ENCODE measurements at places on chromosomes 1 and 21. TPM values are rescaled to one million over a fixed set of nuclear protein-coding genes. Genes with fewer than 3 reads are reported as not detected.

- no peak for DNase-seq
Measured at GRCh38 chr1:226977643-226978431, 37.7 kb downstream of the COQ8A start.

DNA sequence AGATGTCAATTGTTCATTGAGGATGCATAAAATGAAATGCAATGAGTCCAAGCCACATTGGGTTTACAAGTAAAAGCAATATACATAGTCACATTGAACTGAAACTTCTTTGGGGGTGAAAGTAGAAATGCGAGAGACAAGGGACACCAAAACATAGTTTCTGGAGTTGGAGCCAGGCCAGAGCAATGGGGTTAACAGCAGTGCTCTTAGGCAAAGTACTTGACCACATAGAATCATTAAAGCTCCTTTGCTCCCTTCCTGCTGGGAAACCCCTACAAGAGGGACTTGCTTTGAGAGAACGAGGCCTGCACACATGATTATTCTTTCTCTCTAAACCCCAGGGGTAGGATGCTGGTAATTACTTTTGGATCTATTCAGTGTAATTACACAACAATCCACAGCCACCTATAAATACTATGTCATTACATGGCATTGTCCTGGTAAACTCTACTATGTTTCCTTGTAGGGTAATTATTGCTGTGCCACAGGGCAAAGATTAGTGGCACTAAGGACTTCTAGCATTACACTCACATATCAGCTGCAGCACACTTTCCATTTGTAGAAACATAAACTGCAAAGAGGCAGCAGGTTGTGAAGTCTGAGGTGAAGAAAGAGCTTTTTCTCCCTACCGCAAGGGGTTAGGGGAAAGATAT lies 421.6 kb upstream of the PBX1 start:
- DNase-seq: no peak

- DNase-seq: no peak
Measured at GRCh38 chr1:210360852-210361477, 32.3 kb downstream of the HHAT start.

Gene FRRS1
- 7.3 TPM for total RNA-seq

Gene PAQR6
- total RNA-seq: 0.51 TPM

Gene DDOST
- total RNA-seq: 143 TPM
